Activated CD8-positive, alpha-beta T cell treated with anti-CD3 and anti-CD28 coated beads for 36 hours (primary cell): ENCODE measurements at places on chromosomes 11 and 22. TPM values are rescaled to one million over a fixed set of nuclear protein-coding genes. Genes with fewer than 3 reads are reported as not detected.

- no peak for DNase-seq
Observed at GRCh38 chr11:2805388-2806056, 80.1 kb downstream of the CDKN1C start.

CATSPER1 gene
- total RNA-seq = not detected

B4GALNT4 gene
- 3.4 TPM for total RNA-seq

GGA1 gene
- total RNA-seq = 59.7 TPM

DNA sequence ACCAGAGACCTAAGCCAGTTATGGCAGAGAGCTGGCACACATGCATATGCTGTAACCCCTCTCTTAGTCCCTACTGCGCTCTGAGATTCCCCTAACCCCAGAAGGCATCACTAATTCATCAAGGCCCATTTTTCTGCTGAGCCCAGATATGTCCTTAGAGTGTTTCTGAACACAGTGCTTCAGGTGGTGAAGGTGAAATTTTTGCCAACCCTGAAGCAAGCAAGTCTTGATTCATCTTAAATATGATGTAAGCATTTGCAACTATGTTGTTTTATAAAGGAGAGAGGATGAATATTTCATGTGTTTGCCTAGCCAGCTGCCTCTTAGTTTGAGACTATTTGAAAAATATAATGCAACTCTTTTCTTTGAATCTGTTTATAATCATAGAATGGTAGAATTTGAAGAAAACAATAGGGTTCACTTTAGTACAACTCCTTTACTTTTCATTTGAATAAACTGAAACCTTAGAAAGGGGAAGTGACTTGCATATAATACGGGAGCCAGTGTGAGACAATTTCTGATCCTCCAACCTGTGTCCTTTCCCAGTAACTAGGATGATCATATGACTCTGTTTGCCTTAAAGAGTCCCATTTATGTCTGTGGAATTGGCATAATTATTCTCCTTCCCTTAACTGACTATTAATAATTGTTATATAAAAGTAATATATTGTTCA lies 194.3 kb upstream of the MTNR1B start:
- DNase-seq = no peak
